NK-92 treated with Interleukin-12 subunit alpha and Interleukin-12 subunit beta, amount 100 ng/mL, for 24 hours (cell line): ENCODE measurements at places on chromosomes 7 and 10.

GRCh38 chr7:74178632-74179031 lies 4.5 kb downstream of the EIF4H start:
- DNase-seq, result no peak

GRCh38 chr10:126397156-126397555 lies 8.9 kb upstream of the ADAM12 start:
- no peak for DNase-seq

GRCh38 chr7:32891043-32891799 lies at the start of gene KBTBD2:
Gene KBTBD2 (minus strand): TSS chr7:32891760. CDS start chr7:32879604, 12,156 bp downstream.
- DNase-seq, result peak; percentile 85

- no peak for DNase-seq
Observed at GRCh38 chr10:23371073-23371472, 26.5 kb upstream of the C10orf67 start.

DNA sequence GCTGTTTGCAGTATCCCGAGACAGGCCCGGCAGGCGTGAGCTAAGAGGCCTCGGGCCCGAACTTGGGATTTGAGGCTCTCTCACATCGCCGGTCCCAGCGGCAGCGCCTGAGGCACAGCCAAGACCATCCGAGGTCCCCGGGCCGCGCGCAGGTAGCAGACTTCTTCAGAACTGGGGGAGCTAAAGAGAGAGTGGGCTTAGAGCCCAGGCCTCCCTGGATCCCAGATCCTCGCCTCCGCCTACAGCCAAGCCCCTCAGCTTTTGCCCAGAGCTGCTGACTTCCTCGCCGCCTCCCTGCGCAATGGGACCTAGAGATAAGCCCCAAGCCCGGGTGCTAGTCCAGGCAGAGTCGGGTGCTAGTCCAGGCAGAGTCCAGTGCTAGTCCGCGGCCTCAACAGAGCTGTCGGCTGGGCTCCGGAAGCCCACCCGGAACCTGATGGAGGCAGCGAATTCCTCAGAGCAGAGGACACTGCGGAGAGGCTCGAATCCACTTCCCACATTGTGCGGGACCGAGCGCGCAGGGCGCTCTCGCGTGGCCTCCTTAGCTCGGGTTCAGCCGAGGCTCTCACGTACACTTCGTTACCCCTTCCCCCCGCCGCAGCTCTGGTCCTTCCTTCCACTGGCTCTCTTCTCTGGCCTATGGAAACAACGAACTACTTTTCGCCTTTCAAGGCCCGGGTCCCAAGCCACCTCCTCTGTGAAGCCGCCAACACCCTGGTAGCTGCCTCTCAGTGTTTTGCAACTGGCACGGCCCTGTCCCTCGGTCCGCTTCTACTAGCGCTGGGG lies 5.8 kb downstream of the LBX1 start:
- DNase-seq, result no peak

DNA sequence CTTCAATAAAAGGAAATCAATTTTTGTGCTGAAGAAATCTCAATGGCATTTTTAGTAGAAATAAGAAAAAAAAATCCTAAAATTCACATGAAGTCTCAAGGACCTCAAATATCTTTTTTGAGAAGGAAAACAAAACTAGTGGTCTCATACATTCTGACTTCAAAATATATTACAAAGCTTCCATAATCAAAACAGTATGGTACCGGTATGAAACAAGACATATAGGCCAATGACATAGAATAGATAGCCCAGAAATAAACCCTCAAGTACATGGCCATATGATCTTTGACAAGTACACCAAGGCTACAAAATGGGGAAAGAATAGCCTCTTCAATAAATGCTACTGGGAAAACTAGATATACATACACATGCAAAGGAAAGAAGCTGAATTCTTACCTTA lies 131.8 kb upstream of the GPR22 start:
- no peak for DNase-seq

DNA sequence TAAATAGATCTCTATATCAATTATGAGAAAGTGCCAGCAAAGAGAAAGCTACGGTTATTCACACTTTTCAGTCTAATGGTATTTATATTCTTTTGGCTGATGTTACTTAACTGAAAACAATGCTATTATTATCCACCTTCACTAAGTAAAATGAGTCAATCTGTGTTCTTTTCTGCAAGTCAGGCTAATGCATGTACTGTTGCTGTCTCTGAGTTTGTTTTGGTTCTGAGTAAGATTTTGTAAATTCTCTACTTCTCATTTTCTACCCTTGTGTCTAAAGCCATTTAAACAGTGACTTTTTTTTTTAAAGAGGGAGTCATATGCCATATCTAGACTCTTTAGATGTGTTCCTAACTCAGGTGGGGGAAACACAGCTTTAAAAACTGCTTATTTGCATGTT lies 7.5 kb downstream of the VWC2 start:
- DNase-seq, result no peak

GRCh38 chr7:47578579-47579270 lies 3.2 kb downstream of the TNS3 start:
- DNase-seq, result no peak

- DNase-seq, result no peak
Observed at GRCh38 chr7:141362580-141363435, 188.4 kb upstream of the AGK start.

GRCh38 chr10:124943301-124944092 lies 1.6 kb downstream of the ZRANB1 start:
- DNase-seq, result no peak

- no peak for DNase-seq
Observed at GRCh38 chr7:119167431-119167830, 942.9 kb downstream of the ANKRD7 start.

GRCh38 chr10:110498982-110499795 lies 1.5 kb downstream of the DUSP5 start:
- DNase-seq, result no peak

- DNase-seq, result no peak
Observed at GRCh38 chr10:103672345-103672744, 178.8 kb downstream of the NEURL1 start.

DNA sequence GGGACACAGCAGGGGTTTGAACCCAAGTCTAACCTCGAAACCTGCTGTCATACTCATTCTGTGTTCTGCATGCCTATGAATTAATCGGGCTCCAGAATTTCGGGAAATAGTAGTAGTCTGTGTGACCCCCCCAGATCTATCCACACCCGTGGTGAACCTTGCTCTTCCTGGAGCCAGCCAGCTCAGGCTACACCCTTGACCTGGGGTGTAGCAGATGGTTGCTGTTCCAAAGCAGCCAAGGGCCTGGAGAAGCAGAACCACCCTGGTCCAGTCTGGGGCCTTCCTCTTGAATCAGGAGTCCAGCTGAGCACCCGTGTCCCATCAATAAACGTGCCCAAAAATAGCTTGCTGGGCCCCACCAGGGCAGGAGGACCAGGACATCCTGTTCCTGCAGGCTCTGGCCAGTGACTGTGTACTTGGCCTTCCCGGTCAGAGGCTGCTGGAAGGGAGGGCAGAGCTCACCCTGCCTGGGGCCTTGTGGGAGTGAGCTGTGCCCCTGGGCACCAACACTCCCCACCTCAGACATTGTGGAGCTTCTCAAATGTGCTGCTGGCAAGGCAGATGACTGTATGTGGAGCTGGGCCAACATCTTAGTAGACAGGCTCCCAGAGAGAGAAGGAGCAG lies 101.2 kb upstream of the ZNF716 start:
- no peak for DNase-seq

- no peak for DNase-seq
Observed at GRCh38 chr10:844552-844951, 87.0 kb downstream of the LARP4B start.

GRCh38 chr10:95260397-95260881 lies 30.4 kb downstream of the PDLIM1 start:
- no peak for DNase-seq

GRCh38 chr10:107434854-107435253 lies 270.3 kb upstream of the SORCS1 start:
- no peak for DNase-seq

DNA sequence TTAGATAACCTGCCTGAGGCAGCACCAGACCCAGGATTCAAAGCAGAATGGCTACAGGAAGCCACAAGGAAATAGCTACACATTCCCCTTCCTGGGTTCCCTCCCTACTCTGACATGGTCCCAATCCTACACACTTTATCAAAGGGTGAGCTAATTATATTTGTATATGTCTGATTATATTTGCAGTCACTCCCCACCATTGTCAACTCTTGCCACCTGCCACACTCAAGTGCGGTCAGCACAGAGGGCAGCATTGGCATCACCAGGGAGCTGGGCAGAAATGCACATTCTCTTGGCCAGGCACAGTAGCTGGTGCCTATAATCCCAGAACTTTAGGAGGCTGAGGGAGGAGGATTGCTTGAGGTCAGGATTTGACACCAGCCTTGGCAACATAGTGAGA lies 114.1 kb upstream of the PDLIM1 start:
- DNase-seq, result no peak

- no peak for DNase-seq
Observed at GRCh38 chr10:104807581-104808310, 166.7 kb downstream of the SORCS3 start.

GRCh38 chr7:17681965-17682364 lies 258.3 kb downstream of the SNX13 start:
- no peak for DNase-seq

DNA sequence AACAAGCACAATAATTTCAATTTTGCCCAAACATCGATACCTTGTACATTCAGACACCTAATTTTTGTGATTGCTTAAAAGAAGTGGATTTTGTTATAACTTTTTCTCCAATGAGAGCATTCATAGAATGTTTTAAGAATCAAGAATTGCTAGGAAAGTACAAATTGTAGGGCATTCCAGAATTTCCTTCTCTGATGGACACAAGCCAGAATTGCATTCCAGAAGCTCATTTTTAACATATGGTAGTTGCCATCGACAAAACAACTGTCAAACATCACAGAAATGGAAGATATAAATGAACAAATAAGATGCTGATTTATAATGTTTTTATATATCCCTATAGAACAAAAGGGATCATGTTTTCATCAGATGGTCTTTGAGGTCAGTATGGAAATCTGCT lies 258.4 kb upstream of the NPVF start:
- DNase-seq, result no peak

- no peak for DNase-seq
Observed at GRCh38 chr10:125264091-125264490, 103.7 kb upstream of the CTBP2 start.

- no peak for DNase-seq
Observed at GRCh38 chr10:16769331-16769730, 47.9 kb downstream of the RSU1 start.

- no peak for DNase-seq
Observed at GRCh38 chr10:127441350-127442219, 107.5 kb upstream of the NPS start.

- DNase-seq, result no peak
Observed at GRCh38 chr7:101664436-101664835, 35.3 kb upstream of the MYL10 start.

DNA sequence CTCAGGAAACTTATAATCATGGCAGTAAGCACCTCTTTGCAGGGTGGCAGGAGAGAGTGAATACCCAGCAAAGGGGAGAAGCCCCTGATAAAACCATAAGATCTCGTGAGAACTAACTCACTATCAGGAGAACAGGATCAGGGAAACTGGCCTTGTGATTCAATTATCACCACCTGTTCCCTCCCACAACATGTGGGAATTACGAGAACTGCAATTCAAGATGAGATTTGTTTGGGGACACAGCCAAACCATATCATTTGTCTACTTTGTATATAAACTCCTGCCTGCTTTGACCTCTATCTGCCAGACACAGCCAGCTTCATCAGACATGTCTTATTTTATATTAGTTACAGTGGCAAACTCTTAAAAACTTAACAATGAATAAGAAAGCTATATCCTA lies 50.4 kb downstream of the ARMC3 start:
- DNase-seq, result no peak

DNA sequence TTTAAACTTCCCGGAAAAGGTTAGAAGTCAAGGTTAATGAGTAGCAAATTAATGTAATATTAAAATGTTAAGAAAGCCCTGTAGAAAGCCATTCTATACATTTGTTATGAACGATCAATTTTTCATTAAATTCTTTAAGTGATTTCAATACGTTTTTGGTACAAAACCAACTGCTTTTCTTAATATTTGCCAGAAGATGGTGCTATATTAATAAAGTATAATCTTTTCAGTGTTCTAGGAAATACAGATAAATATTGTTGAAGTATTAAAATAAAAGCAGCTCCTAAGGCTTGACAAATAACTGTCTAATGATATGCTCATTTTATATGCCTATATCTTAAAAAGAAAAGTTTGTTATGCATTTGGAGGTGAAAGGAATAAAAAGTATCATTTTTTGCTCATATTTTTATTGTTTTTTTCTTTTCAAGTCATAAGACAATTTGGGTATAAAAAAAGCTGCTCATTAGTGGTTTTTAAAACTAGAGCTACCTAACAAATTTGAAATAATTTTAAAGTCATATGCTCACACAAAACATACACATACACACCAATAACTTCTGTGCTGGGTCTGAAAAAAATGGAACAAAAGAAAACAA lies 130.3 kb upstream of the POT1 start:
- no peak for DNase-seq

DNA sequence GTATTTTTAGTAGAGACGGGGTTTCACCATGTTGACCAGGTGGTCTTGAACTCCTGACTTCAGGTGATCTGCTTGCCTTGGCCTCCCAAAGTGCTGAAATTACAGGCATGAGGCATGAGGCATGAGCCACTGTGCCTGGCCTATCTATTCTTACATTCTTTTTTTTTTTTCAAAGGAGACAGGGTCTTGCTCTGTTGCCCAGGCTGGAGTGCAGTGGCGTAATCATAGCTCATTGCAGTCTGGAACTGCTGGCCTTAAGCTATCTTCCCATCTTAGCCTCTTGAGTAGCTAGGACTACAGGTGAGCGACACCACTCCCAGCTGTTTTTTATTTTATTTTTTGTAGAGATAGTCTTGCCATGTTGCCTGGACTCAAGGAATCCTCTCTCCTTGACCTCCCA lies 20.5 kb downstream of the RSBN1L start:
- DNase-seq, result no peak

DNA sequence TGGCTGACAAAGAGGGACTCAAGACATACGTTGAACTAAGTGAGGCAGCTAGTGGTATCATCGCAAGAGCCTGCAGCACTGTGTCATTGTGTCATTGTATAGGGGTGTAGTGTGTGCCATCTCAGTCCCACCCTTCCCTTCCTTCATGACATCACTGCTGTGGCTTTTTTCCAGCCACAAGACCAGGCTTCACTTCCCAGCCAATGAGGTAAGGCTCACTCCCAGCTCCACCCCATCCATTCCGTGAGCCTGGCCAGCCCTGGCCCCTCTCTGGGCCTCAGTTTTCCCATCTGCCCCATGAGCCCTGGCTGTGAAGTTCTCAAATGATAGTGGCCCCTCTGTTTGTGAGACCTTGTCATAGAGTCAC lies 134.3 kb upstream of the ZMIZ1 start:
- DNase-seq, result no peak

GRCh38 chr7:12674053-12674452 lies 13.4 kb upstream of the ARL4A start:
- no peak for DNase-seq
